ENCODE measurements at places on chromosomes 2 and 18. TPM values are rescaled to one million over a fixed set of nuclear protein-coding genes. Genes with fewer than 3 reads are reported as not detected.

GRCh38 chr2:120699292-120699691, 36.4 kb upstream of the GLI2 start:
- no peak for DNase-seq

DNA sequence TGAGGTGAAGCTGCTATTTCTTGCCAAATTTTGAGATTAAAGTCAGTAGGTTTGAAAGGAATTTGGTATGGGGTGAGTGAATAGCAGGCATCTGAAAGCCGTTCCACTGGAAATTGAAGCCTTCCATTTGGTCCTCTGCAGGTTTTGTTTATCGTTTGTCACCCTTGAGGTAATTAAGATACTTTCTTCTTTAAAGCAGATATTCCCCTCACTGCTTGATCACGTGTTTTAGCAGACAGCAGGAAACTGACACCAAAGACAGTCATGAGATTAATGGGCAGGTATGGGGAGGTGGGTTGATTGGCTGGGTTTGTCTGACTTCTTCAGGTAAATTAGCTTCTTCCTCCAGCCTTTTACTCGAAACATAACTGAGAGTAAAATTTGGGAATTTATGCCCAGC, 10.7 kb downstream of the LPIN1 start:
- no peak for DNase-seq

GRCh38 chr2:96103187-96103601, 13.2 kb downstream of the ADRA2B start:
- no peak for DNase-seq

GRCh38 chr2:44916291-44916690, 25.2 kb upstream of the SIX3 start:
- no peak for DNase-seq

The THADA gene
- polyA plus RNA-seq, result 35.2 TPM

The LIMS1 gene
- polyA plus RNA-seq, result 48.1 TPM

The MPV17 gene
- 89.4 TPM for polyA plus RNA-seq

The HOXD12 gene
- 0.86 TPM for polyA plus RNA-seq

DNA sequence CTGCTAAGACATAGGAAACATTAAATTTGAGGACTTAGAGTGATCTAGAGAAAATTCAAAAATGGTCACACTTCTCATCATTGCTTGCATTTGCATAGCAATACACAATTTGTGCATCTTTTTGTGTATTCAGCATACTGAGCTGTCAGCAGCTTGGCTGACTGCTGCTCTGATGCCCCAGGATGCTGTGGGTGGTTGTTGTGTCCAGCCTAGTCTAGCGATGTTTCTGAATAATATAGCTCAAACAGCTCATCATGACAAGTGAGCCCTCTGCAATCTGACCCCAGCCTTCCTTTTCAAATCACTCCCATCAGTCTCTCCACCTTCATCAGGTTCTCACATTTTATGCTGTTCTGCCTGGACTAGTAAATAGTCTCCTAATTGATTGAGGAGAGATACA, 483.7 kb upstream of the SPHKAP start:
- no peak for DNase-seq

- no peak for DNase-seq
These were observed 167.8 kb upstream of the LYPD1 start for GRCh38 chr2:132837769-132838168.

- no peak for DNase-seq
These were observed 4.2 kb upstream of the SIX2 start for GRCh38 chr2:45013229-45014015.

DNA sequence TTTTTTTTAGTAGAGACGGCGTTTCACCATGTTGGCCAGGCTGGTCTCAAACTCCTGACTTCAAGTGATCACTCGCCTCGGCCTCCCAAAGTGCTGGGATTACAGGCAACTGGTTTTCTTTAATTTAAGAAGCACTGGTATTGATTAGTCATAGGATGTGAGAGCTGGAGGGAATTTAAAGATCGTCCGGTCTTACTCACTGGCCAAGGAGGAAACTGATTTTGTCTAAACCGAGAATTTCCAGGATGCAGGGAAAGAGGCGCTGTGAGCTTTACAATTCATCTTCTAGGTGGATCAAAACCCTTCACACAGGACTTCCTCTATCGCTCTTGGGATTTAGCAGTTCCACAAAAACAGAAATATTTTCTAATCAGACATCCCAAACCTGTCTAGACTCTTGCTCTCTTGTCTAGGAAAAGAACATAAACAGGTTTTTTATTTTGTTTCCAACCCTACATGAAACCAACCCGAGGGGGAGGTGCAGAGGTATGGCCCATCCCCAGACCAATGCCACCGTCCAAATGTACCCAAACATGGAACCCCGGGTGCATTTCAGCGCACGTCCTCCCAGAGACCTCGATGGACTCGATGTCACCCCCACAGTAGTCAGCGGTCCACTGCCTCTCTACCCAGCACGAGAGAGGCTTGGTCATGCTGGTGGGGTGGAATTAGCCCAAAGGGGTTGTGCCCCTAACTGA, 12.5 kb upstream of the TUBB6 start:
- DNase-seq, result no peak

The GPR39 gene
- polyA plus RNA-seq, result 4.9 TPM

GRCh38 chr2:188850786-188851185, 123.4 kb upstream of the COL3A1 start:
- no peak for DNase-seq

Data from left renal pelvis (tissue), 4 donors.